ENCODE measurements at places on chromosomes 13 and 19.

DNA sequence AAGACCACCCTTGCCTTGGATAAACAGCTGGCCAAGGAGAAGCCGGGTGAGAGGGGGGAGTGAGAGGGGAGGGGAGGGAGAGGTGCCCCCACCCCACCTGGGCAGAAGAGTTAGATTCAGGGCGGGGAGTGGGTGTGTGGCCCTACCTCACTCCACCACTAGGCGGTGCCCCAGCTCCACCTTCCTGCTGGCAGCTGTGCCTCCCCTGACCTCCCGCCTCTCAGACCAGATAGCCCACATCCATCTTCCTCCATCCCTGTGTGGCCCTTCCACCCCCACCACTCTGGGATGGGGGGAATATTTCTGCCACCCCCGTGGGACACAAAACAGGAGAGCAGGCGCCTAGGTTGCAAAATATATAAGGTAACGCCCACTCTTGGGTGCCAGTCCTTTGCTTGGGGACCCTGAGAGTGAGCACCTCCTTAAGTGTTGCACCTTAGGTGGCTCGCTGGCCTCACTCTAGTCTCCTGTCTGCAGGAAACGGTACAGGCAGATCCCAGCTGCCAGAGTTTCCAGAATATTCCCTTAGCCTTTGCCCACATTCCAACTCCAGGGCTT, 13.8 kb upstream of the EHD2 start:
- H3K27ac ChIP-seq: no peak overlapping the region
- peak; percentile 99 for DNase-seq
- no peak overlapping the region for H3K4me3 ChIP-seq
- H3K36me3 ChIP-seq: peaks cover 30% of the 10 kb centered on the region

DNA sequence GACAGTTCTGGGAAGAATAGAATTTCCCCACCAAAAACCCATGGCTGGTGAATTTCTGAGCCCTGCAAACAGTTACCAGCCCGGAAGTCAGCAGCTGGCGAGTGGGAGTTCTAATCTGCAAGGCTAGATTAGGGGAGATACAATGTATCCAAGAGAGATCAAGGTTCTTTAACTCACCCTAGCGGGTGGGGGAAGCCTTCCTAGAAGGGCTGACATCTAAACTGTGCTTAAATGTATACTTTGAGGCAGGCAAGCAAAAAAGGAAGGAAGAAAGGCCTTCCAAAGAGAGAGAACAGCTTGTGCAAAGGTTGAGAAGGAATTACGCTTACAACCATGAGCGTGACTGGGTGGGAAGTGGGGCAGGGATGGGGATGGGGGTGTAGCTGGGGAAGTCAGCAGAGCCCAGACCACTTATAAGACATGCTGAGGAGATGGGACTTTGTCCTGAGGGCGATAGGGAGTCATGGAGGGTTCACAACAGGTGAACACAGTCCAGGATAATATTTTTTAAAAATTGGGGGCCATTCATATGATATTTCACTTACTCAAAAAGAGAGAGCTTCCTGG, 20.8 kb upstream of the ZNRF4 start:
- peaks cover 19% of the 10 kb centered on the region for H3K4me1 ChIP-seq
- H3K4me3 ChIP-seq: no peak overlapping the region
- H3K27ac ChIP-seq: peak overlapping the region; percentile 78

- no peaks in the 10 kb centered on the region for H3K36me3 ChIP-seq
- peaks cover 3% of the 10 kb centered on the region for H3K27me3 ChIP-seq
- DNase-seq: no peak
- H3K4me3 ChIP-seq: no peak overlapping the region
- H3K4me1 ChIP-seq: peaks cover 8% of the 10 kb centered on the region
- no peak overlapping the region for H3K27ac ChIP-seq
Measured at GRCh38 chr13:30052120-30052519, 201.7 kb upstream of the UBL3 start.

DNA sequence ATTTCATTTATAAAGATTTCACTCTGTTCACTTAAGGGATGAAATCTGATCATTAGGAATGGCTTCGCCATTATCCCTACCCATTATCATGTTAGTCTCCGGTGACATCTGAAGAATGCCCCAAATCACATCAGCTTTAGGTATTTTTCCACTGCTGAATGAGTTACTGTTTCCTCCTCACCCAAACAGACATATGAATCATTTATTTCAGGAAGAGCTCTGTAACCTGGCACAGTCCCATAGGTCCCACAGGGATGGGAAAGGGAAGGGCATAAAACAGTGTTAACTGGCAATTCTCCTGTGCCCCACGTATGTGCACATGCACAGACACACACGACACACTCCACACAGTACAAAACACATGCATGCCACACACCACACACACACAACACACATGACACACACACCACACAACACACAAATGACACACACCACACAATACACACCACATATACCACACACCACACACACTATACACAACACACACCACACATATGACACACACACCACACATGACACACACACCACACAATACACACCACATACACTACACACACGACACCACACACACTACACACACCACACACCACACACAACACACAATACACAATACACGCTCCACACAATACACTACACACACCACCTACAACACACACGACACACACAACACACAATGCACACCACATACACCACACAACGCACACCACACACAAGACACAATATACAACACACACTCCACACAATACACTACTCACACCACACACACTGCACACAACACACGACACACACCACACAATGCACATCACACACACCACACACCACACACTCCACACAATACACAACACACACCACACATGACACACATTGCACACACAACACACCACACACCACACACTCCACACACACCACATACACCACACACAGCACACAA, 15.4 kb downstream of the TMEM255B start:
- no peak overlapping the region for H3K4me3 ChIP-seq
- peaks cover 18% of the 10 kb centered on the region for H3K27me3 ChIP-seq
- H3K36me3 ChIP-seq: no peaks in the 10 kb centered on the region

DNA sequence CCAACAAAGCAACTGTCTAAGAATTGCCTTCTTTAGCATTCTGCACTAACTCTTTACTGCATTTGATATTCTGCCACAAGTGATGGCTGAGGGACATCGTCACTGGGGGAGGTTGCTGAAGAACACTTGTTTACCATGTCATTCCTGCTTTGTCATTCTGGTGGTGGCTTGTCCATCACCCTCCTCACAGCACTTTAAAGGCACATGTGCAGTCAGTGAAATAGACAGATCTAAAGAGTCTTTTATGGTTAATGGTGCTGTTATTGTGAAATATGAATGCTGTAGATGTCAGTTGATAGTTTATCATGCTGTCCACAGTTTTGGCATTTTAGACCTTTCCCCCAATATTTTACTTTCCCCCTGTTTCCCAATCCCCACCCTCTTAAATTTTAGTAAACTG, 120.9 kb upstream of the TSC22D1 start:
- H3K36me3 ChIP-seq: no peaks in the 10 kb centered on the region
- H3K4me1 ChIP-seq: no peaks in the 10 kb centered on the region
- H3K27me3 ChIP-seq: no peaks in the 10 kb centered on the region
- no peak for DNase-seq
- H3K4me3 ChIP-seq: no peak overlapping the region

GRCh38 chr13:72403396-72404010, 323.9 kb downstream of the MZT1 start:
- no peaks in the 10 kb centered on the region for H3K36me3 ChIP-seq
- no peaks in the 10 kb centered on the region for H3K4me1 ChIP-seq
- DNase-seq: no peak
- H3K27me3 ChIP-seq: no peaks in the 10 kb centered on the region
- no peak overlapping the region for H3K27ac ChIP-seq

- H3K27ac ChIP-seq: no peak overlapping the region
- no peaks in the 10 kb centered on the region for H3K27me3 ChIP-seq
- DNase-seq: no peak
- H3K4me3 ChIP-seq: no peak overlapping the region
- H3K4me1 ChIP-seq: no peaks in the 10 kb centered on the region
Measured at GRCh38 chr19:51713319-51714285, 10.2 kb downstream of the HAS1 start.

DNA sequence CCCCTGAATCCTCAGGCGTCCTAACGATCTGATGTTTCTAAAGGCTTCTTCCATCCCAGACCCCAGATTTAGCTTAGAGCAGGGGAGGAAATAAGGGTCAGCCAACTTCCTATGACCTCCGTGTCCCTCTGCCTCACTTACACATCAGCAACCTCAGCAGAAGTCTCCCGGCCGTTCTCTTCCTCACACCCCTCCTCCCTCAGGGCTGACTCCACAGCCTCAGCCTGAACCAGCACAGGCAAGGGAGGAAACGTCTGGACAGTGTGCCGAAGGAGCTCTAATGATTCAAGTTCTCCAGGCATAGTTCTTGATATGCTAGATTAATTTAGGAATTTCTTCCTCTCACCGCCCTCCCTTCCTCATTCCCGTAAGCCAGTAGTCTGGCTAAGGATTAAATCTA, 121.4 kb downstream of the NUFIP1 start:
- no peaks in the 10 kb centered on the region for H3K27me3 ChIP-seq
- no peak for DNase-seq
- no peak overlapping the region for H3K4me3 ChIP-seq
- H3K27ac ChIP-seq: no peak overlapping the region
- H3K36me3 ChIP-seq: no peaks in the 10 kb centered on the region
- H3K4me1 ChIP-seq: peaks cover 6% of the 10 kb centered on the region

- H3K27me3 ChIP-seq: peaks cover 3% of the 10 kb centered on the region
- no peaks in the 10 kb centered on the region for H3K4me1 ChIP-seq
- no peaks in the 10 kb centered on the region for H3K36me3 ChIP-seq
- H3K4me3 ChIP-seq: no peak overlapping the region
Measured at GRCh38 chr13:33696530-33696929, 121.4 kb upstream of the RFC3 start.

- no peak for DNase-seq
- no peak overlapping the region for H3K27ac ChIP-seq
- no peaks in the 10 kb centered on the region for H3K36me3 ChIP-seq
- no peak overlapping the region for H3K4me3 ChIP-seq
Measured at GRCh38 chr13:63129995-63130394, 1714.3 kb upstream of the PCDH20 start.

All from osteoblast (primary cell).